ENCODE measurements at places on chromosomes 1 and 21.

GRCh38 chr1:100476735-100477290 is 61.1 kb upstream of the GPR88 start:
- DNase-seq: no peak

- DNase-seq: no peak
Observed at GRCh38 chr1:216459651-216460207, 36.5 kb upstream of the USH2A start.

- DNase-seq: no peak
Observed at GRCh38 chr1:46301406-46301807, 2.0 kb downstream of the LRRC41 start.

DNA sequence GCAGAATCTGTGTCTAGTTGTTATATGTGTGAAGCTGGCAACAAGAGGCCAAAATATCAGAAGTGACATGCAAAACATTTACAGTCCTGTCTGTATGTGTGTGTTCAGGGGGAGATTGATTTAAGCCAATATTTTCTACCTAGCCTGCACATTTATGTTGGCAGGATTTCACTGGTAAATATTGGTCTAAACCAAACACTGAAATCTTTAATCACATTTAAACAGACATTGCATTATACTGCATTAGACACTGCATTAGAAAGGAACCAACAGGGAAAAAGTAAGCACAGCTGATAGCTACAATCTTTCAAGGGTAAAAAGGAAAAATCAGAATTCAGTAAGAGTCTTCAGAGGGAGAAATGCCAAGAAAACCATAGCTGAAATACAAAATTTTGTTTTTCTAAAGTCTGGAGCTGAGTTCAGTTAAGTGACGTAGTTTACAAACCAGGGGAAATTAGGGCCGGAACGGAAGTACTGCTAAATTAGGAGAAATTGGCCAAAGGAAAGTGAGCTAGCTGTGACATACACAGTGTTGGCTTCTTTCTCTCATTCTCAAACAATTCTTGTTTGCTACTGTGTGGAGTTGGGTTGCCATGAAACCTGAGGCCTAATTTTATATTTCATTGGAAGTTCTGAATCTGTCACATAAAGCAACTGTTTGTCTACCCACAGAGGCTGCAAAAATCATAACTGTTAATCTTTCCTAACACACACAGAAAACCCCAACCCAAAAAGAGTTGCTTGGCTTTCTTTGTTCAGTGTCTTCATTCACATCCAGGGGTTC is 217.3 kb upstream of the SGIP1 start:
- no peak for DNase-seq

GRCh38 chr1:83067954-83068353 is 931.0 kb downstream of the TTLL7 start:
- no peak for DNase-seq

GRCh38 chr1:207849646-207850045 is 61.3 kb downstream of the CD34 start:
- DNase-seq: no peak

GRCh38 chr1:37945251-37945650 is 1.6 kb downstream of the INPP5B start:
- DNase-seq: no peak

DNA sequence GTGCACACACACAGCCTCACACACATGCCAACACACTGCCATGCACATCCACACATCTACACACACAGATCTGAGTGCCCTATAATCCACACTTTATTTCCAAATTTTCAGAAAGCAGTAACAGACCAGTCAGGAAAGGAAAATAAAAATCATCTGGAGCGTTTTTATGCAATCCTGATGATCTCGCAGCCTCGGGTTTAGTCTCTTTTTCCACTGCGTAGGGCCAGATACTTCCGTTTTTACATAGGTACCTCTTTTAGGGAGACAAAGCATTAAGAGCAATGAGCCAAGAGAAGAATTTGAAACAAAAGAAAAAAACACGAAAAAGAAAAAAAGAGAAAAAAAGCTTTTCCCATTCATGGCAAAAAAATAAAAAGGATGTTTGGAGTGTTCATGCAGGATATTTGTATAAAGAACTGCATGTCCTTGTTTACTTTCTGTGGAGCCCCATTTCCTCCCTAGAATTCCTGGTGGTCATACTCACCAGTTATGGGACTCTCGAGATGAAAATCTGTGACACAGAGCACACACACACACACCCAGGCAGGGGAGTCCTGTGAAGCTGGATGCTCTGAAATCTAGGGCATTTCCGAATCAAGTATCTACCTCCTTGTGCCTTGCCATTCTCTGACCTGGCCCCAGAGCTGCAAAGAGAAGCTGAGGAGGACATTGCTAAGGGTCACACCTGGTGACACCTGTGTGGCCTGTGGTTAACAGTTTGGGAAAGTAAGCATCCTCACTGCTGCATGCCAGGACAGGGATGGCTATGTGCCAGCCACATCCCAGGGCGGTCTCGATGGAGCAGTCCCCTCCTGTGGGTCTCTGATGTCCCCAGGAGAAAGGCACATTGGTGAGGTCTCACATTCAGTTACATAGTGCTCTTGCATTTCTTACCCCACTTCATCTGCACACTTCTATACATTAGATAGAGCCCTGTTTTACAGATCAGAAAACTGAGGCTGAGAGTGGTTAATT is 83.6 kb downstream of the RUNX1 start:
- DNase-seq: no peak

DNA sequence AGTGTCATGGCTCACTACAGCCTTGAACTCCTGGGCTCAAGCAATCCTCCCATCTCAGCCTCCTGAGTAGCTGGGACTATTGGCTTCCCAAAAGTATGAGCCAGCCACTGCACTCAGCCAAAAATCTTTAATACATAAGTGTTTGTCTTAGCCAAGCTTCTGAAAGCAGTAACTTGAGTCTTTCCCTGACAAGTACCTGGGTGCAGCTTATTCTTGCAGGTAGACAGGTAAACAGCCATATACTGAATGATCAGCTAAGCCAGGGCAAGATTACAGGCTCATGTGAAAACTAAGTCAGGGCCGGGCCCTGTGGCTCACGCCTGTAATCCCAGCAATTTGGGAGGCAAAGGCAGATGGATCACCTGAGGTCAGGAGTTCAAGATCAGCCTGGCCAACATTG is 7.8 kb downstream of the MEAF6 start:
- no peak for DNase-seq

- no peak for DNase-seq
Observed at GRCh38 chr1:79042539-79042938, 36.0 kb upstream of the ADGRL4 start.

GRCh38 chr1:39524591-39525365 is 33.3 kb downstream of the BMP8A start:
- DNase-seq: no peak

GRCh38 chr1:19467199-19468187 is 17.8 kb downstream of the CAPZB start:
- no peak for DNase-seq

DNA sequence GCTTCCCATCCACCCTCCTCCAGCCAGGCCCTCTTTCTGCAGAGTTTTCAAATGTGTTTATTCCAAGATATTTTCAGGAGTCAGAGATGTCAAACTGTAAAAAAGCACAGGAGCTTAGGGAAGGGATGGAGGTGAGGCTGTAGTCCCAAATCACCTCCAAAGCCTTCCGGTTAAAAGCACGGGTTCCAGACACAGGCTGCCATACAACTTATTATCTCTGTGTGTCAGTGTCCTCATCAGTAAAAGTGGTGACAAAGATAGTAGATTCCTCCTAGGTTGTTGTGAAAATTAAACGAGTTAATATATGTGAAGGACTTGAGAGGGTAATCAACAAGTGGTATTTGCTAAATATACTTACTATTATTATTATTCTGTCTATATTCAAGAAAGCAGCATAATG is 15.1 kb downstream of the S100A7A start:
- DNase-seq: no peak

DNA sequence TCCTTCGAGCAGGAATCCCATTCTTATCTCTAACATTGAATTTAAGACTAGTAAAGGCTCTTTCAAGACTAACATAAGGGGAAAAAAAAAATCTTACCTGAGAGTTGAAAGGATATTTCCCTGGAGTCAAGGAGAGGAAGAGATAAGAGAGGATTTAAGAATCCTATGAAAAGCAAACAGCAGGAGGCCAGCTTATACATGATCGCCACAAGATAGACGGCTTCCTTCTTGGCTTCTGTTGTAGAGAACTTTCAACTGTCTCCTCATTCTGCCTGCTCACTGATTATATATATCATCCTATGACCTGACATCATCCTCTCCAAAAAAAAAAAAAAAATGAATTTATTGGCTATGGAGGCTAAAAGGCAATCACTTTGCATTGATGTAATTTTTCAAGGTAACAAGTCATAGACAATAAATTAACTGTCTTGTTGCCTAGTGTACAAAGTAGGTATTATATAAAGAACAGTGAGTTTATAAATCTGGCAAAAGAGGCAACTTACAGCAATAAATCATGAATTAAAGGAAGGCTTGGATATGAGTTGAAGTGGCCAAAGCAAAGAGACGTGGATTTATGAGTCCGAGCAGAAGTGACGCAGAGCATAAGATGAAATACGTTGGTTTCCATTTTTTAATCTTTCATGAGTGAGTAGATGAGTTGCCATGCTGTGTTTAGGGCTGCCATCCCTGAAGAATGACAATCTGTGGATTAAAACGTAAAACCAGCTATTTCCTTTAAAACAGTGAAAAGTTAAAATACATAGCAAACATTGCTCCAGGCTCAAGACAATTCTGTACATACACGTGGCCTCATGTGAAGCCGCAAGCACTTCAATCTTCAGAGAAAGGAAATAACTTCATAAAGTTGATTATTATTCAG is at the start of gene UTS2:
Gene UTS2, minus strand, starts transcription at position 262 of the 880 bp plus-strand sequence. Its CDS starts 62 bp downstream, at position 200.
- DNase-seq: no peak

- no peak for DNase-seq
Observed at GRCh38 chr1:243513726-243514491, 258.1 kb downstream of the SDCCAG8 start.

- no peak for DNase-seq
Observed at GRCh38 chr1:99782397-99782796, 16.0 kb upstream of the FRRS1 start.

DNA sequence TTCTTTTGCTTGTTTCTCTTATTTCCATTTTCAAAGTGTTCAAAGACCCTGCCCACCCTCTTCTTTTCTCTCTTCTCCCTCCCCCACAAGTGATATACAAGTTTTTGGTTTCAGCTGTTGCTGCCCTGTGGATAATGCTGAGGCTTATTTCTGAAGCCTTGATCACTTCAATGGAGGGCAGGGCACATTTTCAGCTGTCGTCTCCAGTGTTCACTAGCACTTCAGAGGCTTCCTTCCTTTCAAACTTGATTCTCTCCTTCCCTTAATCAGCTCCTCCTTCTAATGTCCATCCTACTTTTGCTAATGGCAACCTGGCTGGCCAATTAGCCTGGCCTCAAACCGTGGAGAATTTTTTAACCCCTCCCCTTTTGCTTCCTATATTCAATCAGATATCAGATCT is 435.7 kb upstream of the RUNX1 start:
- no peak for DNase-seq

DNA sequence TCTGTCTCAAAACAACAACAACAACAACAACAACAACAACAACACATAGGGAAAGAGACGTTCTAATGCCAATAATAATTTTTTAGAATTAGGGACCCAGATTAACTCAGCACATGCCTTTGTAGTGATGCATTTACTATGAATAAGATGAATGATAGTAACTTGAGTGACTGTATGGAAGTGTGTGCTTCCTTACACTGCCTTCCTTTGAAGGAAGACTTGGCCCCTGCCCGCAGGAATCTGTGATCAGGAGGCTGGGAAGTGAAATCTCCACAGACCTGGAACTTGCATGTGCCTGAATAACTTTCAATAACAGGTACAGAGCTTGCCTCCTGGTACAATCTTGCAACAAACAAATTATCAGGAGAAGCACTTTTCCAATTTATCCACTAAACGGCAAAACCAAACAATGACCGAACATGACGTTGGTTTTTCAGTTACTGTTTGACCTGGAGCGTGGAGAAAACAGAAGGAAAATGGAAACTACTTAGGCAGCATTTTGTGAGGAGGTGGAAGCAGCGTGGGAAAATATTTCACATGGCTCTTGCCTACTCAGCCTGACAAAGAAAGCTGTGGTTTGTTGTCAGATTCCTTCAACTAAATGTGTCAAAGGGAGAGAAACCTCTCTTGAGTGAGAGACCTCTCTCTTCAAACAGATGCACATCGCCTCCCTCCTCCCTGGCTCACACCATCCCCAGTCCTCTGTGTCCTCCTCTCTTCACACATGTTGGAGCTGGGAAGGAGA is 10.1 kb upstream of the ABCA4 start:
- DNase-seq: no peak

- no peak for DNase-seq
Observed at GRCh38 chr1:151371370-151372057, 991 bp downstream of the SELENBP1 start.

Measured in naive thymus-derived CD4-positive, alpha-beta T cell (primary cell).